Heart right ventricle (tissue), 16 donors: ENCODE measurements at places on chromosomes 16 and 17.

GRCh38 chr16:81615833-81616232, 163.3 kb upstream of the PLCG2 start:
- DNase-seq, result no peak
- peaks cover 14% of the 10 kb centered on the region for H3K36me3 ChIP-seq
- H3K4me1 ChIP-seq, result peaks cover 61% of the 10 kb centered on the region
- H3K4me3 ChIP-seq, result no peak overlapping the region
- H3K27ac ChIP-seq, result no peak overlapping the region

- no peak overlapping the region for H3K27ac ChIP-seq
- no peaks in the 10 kb centered on the region for H3K4me1 ChIP-seq
- H3K27me3 ChIP-seq, result no peaks in the 10 kb centered on the region
- DNase-seq, result no peak
- H3K4me3 ChIP-seq, result no peak overlapping the region
Measured at GRCh38 chr16:51556694-51557340, 405.7 kb upstream of the SALL1 start.

- DNase-seq, result no peak
- H3K27ac ChIP-seq, result no peak overlapping the region
- H3K4me1 ChIP-seq, result no peaks in the 10 kb centered on the region
- H3K27me3 ChIP-seq, result no peaks in the 10 kb centered on the region
- no peak overlapping the region for H3K4me3 ChIP-seq
Measured at GRCh38 chr16:12225255-12225654, 248.7 kb downstream of the SNX29 start.

GRCh38 chr17:69466905-69467667, 52.6 kb downstream of the MAP2K6 start:
- no peak overlapping the region for H3K4me3 ChIP-seq
- H3K36me3 ChIP-seq, result no peaks in the 10 kb centered on the region
- H3K27me3 ChIP-seq, result no peaks in the 10 kb centered on the region
- DNase-seq, result no peak

DNA sequence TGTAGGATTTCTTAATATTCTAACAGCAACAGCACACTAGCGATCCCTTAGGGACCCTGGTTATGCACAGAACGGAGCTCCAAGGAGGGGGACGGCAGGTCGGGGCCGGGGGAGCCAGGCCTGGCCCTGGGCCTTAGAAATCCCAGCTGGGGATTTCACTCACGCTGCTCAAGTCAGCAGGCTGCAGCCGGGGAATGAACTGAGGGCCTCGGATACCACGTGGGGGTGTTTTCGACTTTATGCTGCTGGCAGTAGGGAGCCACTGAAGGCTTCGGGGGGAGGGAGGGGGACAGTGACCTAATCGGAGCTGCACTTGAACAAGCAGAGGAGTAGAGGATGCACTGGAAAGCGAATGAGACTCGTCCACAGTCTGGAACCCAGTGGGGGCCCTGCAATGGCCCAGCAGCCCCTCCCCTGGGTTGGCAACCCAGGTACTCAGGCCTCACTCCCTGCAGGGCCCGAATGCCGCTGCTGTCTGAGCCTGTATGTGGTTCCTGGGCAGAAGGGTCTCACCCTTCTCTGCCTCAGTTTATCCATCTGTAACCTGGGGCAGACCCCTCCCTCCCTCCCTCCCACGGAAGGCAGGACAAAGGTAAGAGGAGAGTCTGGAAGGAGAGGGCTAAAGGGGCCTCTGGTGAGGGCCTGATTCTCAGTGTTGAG, 53.7 kb downstream of the RPH3AL start:
- H3K27me3 ChIP-seq, result peaks cover 4% of the 10 kb centered on the region
- no peaks in the 10 kb centered on the region for H3K36me3 ChIP-seq
- peak overlapping the region; percentile 51 for H3K27ac ChIP-seq
- DNase-seq, result peak; percentile 73
- H3K4me1 ChIP-seq, result peaks cover 20% of the 10 kb centered on the region
- H3K4me3 ChIP-seq, result no peak overlapping the region

DNA sequence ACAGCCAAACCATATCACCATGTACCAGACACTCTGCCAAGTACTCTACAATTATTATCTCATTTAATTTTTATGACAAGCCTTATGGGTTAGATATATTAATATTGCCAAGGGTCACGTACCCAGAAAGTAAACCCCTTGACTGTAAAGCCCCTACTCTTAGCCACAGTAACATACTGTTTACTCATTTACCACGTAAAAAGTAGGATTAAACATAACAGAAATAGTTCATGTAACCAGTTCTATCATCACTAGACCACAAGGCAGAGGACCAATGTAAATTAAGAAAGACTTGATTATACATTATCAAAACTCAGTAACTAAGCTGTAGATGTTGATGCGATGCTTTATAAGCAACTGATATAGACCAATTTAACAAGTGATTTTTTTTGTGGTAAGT, 101.5 kb upstream of the CNTNAP4 start:
- H3K4me1 ChIP-seq, result no peaks in the 10 kb centered on the region
- H3K27me3 ChIP-seq, result no peaks in the 10 kb centered on the region
- no peak overlapping the region for H3K4me3 ChIP-seq
- no peaks in the 10 kb centered on the region for H3K36me3 ChIP-seq

DNA sequence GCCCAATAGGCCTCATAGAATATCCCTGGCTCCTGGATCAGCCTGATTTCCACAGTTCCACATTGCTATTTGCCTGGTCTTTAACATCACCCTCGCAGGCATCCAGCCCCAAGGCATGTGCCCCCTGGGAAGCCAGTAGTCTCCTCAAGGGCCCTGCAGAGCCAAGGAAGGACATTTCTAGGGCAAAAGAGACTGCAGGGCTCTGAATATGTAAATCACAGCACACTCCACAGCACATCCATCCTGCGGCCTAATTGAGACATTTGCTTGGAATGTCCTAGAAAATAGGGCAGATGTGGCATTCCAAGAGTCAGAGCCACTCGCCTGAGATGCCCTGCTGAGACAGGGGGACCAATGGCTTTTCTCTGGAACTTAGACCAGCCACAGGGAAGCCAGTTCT, 11.4 kb upstream of the C16orf78 start:
- H3K4me3 ChIP-seq, result no peak overlapping the region
- H3K4me1 ChIP-seq, result no peaks in the 10 kb centered on the region
- no peaks in the 10 kb centered on the region for H3K36me3 ChIP-seq
- no peak overlapping the region for H3K27ac ChIP-seq

DNA sequence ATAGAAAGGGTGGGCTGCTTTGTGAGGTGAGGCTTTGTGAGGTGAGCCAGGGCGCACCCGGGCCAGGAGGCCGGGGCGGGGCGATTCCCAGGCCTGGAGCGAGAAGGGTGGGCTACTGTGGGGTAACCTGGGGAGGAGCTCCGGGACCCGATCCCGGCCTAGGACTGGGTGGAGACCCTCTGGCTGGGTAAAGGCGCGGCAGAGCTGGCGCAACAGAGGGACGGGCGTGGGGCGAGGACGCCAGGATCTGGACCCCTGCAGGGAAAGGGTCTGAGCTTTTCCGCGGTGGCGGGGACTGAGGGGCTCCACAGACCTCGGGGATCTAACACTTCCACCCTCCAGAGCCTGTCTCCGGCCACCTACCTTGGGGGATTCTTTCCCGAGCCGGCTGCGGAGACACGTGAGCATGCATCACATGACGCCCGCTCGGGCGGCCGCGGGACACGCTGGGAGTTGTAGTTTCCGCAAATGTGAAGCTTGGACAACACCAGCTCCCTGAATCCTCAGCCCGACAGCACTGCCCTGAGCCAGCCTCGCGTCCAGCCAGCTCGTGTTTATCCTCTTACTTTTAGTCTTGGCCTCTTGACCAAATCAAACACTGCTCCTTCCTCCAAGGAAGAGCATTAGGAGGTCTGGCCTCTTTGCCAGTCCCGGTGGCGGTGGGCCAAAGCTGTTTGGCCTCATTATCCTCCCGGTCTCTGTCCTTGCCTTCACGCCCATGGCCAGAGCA, at the start of gene SLC38A7:
Gene SLC38A7 (minus strand): TSS at position 417 of the 730 bp plus-strand sequence. CDS start 4,644 bp downstream, outside the sequence.
- no peaks in the 10 kb centered on the region for H3K27me3 ChIP-seq
- H3K36me3 ChIP-seq, result peaks cover 5% of the 10 kb centered on the region
- H3K4me3 ChIP-seq, result peak within 1 kb of the TSS; percentile 89
- H3K4me1 ChIP-seq, result peaks cover 36% of the 10 kb centered on the region
- H3K27ac ChIP-seq, result peak within 1 kb of the TSS; percentile 90

- H3K36me3 ChIP-seq, result no peaks in the 10 kb centered on the region
- peak overlapping the region; percentile 2 for H3K27ac ChIP-seq
- H3K27me3 ChIP-seq, result no peaks in the 10 kb centered on the region
- DNase-seq, result no peak
Measured at GRCh38 chr17:17053446-17054379, 11.5 kb downstream of the MPRIP start.

DNA sequence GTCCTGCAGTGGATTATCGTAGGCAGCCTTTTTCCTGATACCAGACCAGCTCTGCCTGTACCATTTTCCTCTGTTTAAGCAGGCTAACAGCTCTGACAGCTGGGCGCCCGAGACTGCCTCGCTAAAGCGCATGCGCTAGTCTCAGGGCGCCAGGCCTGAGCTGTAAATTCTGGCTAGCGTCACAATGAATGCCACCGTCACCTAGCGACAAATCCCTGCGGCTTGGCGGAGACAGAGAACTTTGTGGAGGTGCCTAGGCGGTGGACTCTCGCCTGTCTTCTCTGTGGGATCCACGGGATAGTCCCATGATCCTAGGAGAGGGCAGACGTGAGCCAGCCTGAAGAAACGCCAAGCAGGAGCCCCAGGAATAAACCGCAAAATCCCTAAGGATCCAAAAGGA, 573.9 kb downstream of the KCNJ18 start:
- no peak for DNase-seq
- H3K27ac ChIP-seq, result no peak overlapping the region
- H3K36me3 ChIP-seq, result no peaks in the 10 kb centered on the region
- no peak overlapping the region for H3K4me3 ChIP-seq

DNA sequence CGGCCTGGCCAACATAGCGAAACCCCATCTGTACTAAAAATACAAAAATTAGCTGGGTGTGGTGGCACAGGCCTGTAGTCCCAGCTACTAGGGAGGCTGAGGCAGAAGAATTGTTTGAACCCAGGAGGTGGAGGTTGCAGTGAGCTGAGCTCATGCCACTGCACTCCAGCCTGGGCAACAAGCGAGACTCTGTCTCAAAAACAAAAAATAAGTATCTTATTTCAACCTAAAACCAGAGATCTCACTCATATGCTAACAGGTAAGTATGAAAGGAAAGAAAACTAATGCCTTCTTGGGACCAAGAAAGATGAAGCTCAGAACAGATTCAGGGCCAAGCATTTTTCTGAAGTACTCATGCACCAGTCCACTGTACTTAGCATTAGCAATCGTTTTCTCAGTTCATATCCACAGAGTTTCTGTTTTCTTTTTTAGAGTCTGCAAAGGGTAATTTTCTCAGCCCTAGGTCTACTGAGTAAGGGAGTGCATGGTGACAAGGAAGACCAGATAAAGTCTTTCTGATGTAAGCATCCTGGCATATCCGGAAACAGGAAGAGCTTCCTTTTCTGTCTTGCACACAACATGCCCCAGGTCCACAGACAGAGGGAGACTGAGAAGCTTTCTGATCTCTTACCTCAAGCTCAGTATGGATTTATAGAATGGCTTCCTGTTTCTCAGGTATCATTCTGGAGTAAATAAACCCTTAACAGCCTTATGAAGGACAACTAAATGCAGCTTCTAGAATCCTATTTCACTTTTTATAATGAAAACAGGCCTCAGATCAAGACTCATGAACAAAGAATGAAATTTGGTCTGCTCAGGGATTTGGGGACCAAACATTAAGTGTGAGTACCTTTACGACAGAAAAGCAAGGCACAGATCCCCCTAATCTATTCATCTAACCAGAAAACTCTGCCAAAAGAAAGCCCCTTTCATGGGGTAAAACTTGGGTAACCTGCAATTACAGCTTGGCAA, 38.7 kb upstream of the FOXJ1 start:
- DNase-seq, result no peak
- no peaks in the 10 kb centered on the region for H3K27me3 ChIP-seq
- peaks cover 23% of the 10 kb centered on the region for H3K4me1 ChIP-seq
- no peak overlapping the region for H3K4me3 ChIP-seq
- no peak overlapping the region for H3K27ac ChIP-seq

DNA sequence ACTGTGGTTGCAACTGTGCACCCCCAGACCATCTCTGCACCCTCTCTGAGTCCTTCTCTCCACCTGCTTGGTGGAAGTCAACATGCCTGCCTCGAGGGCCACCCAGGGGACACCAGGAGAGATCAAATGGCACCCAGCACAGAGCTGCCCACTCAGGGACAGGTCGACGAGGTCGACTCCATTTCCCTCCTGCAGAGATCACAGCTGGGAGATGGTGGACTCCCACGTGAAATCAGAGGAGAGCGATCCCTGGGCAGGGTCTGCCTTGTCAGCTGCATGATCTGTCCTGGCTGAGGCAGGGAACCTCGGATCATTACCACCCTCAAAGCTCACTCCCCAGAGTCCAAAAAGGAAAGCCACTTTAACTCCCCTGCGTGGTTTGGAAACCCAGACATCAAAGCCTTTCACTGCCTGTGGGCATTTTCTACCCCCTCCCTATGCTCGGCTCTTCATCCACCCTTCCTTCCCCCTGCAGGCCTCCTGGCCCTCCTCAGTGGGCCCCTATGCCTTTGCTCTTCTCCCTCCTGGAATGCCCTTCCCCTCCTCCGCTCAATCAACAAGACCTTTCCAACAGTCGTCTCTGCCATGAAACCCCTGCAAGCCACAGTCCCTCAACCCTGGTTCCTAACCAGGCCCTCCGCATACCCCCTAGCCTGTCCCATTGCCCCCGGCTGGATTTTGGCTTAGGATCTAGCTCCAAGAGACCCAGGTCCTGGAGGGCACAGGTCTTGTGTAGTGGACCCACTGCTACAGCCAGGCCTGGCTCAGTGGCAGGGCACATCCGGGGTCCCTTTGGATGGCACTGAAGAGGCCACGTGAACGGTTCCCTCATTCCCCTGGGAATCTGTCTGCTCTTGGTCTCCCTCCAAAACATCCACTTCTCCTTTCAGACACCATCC, 103.8 kb upstream of the RPL38 start:
- no peak overlapping the region for H3K27ac ChIP-seq
- peaks cover 49% of the 10 kb centered on the region for H3K27me3 ChIP-seq
- no peaks in the 10 kb centered on the region for H3K36me3 ChIP-seq
- no peaks in the 10 kb centered on the region for H3K4me1 ChIP-seq

GRCh38 chr17:83014940-83015910, 64.2 kb upstream of the METRNL start:
- H3K4me3 ChIP-seq, result no peak overlapping the region
- no peak overlapping the region for H3K27ac ChIP-seq
- no peak for DNase-seq
- H3K27me3 ChIP-seq, result no peaks in the 10 kb centered on the region
- no peaks in the 10 kb centered on the region for H3K36me3 ChIP-seq

DNA sequence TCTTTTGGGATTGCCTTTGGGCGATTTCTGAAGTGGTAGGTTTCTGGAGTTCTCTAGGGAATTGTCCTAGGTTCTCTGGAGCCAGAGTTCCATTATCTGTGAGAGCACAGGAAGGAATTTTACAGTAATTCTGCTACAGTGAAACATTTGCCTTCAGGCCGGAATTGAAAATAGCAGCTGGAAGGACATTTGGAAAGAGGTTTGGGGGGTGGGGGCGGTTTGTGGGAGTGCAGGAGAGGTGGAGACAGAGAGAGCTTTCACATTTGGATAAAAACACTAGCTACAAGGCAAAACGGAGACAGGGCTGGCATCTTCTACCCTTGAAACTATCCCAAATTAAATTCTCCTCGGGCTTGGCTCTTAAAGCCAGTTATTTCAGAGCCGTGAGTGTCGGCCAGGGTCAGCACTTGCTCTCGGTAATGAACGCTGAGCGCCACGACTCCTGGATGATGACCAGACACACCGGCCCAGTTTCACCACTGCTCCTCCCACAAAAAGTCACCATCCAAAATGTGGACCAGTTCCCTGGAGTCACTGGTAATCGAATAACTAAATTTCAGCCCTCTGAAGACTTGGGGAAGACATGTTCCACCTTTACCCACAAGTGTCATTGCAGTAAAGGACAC, 67.7 kb upstream of the TANC2 start:
- H3K36me3 ChIP-seq, result no peaks in the 10 kb centered on the region
- H3K4me1 ChIP-seq, result no peaks in the 10 kb centered on the region
- H3K4me3 ChIP-seq, result peak overlapping the region; percentile 1
- H3K27me3 ChIP-seq, result no peaks in the 10 kb centered on the region
- DNase-seq, result no peak
- H3K27ac ChIP-seq, result peak overlapping the region; percentile 48
